WTC11 (cell line): ENCODE measurements at places on chromosomes 1 and 21. TPM values are rescaled to one million over a fixed set of nuclear protein-coding genes. Genes with fewer than 3 reads are reported as not detected.

The P3R3URF gene
- total RNA-seq, result not detected in 3 replicates

The PGLYRP4 gene
- not detected in 3 replicates for total RNA-seq

The F13B gene
- not detected in 3 replicates for total RNA-seq

The DNALI1 gene
- total RNA-seq, result 10.5 to 14.6 TPM (median 13.5 TPM) in 3 replicates

The OR2L5 gene
- not detected in 3 replicates for total RNA-seq

The CD247 gene
- 1.0 to 1.8 TPM (median 1.8 TPM) in 3 replicates for total RNA-seq

The MAP1LC3C gene
- total RNA-seq, result 1.5 to 3.0 TPM (median 2.1 TPM) in 3 replicates

GRCh38 chr1:155052439-155053395 lies 1.6 kb downstream of the ADAM15 start:
- DNase-seq, result no peak

DNA sequence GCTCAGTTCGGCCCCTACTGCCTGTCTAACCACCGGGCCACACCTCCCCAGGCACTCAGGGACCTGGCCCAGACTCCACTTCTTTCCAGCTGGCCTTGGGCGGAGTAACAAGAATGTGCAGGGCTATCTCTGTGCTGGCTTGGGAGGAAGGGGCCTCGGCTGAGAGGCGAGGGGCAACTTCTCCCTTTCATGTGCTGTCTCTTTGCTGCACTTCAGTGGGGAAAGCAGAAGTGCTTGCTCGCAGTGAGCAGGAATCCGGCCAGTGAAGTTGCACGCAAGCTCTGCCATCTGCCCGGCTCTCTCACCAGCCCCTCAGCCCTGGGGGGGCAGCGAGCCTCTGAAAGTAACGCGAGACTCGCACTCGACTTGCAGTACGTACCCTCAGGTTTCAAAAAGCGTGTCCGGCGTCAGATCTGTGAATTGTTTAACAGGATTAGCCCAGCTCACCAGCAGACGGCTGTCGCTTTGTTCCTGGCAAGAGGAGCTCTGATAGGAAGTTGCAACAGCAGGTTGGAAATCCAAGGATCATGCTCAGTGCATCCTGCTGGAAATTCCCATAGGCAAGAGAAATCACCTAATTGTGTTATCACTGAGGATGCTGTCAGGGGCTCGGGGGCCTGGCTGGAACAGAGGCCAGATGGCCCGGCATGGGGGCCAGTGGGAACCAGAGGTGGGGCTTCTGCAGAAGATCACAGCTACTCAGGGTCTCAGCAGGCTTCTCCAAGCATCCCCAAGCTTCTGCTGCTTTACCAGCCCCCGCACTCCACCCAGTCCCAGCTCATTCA lies 221.1 kb downstream of the NPHP4 start:
- DNase-seq, result no peak

GRCh38 chr1:177780096-177780700 lies 189.7 kb downstream of the SEC16B start:
- no peak for DNase-seq

- DNase-seq, result no peak
Measured at GRCh38 chr1:17393230-17393629, 21.2 kb downstream of the PADI6 start.

GRCh38 chr1:32758795-32759430 lies 56.3 kb upstream of the SYNC start:
- DNase-seq, result no peak

DNA sequence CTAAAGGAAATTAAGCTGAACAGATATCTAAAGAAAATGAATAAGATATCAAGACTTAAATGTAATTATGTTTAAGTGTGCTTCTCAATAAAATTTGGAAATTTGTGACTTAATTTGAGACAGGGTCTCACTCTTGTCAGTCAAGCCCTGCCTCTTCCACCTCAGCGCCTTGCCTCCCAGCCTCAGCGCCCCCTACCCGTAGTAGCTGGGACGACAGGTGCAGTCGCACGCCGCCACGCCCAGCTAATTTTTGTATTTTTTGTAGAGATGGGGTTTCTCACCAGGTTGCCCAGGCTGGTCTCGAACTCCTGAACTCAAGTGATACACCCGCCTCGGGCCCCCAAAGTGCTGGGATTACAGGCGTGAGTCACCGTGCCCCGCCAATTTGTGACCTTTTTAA lies 117.0 kb downstream of the CLEC20A start:
- peak; percentile 80 for DNase-seq

- peak; percentile 27 for DNase-seq
Measured at GRCh38 chr1:177710696-177711620, 258.9 kb downstream of the SEC16B start.

DNA sequence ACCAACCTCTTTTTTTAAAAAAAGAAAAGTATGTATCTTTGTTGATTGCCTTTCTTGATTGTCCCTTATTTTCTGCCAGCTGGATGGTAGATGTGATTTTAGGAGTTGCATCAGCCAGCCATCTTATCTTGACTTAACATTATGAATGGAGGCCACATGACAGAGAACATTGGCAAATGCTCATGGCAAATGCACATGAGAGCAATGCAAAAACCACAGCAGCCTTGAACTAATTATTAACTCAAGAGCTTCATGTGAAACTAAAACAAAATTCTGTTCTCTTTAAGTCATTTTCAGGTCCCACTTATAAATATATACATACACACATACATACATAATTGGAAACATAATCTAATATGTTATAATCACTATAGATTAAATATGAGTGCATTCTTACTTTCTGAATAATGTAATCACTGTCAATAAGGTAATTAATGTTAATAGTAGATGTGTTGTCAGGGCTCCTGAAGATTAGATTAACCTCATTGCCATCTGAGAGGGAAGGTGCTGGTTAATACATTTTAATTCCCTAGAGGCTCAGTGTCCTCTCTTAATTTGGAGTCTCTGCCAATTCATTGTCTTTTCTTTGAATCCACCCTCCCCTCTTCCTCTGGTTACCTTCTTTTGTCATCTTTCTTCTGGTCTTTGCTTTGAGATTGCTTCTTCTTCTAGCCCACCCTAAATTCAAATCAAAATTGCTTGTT lies 962.2 kb downstream of the ADGRL2 start:
- DNase-seq, result no peak

- DNase-seq, result no peak
Measured at GRCh38 chr1:153934746-153935145, 11.8 kb downstream of the DENND4B start.

GRCh38 chr1:19198820-19199219 lies 11.2 kb downstream of the UBR4 start:
- no peak for DNase-seq

DNA sequence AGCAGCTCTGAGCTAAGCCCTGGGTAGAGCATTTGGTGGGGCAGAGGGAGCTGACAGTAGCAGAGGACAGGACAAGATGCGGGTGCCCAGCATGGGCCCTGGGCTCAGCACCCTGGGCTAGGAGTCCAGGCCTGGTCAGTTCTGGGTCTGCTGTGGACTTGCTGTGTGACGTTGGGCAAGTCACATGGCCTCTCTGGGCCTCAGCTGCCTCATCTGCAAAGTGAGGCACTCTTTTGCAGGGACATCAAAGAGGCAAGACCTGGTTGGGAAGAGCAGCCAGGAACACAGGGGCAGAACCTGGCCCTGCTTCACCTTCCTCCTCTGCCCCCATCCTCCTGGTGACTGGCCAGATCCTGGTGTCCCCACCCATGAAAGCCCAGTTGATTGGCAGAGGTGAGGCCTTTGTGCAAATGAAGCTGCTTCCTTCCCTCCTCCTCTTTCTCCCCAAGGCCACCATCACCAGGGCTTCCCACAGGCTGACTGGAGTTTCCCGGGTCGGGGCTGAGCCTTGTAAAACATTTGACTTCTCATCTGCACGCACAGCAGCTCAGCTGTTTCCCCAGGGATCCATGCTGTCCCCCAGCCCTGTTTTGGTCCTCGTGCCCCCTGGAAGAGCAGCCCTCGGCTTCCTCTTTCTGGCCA lies 350.5 kb downstream of the MATN1 start:
- DNase-seq, result no peak

- DNase-seq, result no peak
Measured at GRCh38 chr1:101507547-101507971, 270.7 kb downstream of the S1PR1 start.

DNA sequence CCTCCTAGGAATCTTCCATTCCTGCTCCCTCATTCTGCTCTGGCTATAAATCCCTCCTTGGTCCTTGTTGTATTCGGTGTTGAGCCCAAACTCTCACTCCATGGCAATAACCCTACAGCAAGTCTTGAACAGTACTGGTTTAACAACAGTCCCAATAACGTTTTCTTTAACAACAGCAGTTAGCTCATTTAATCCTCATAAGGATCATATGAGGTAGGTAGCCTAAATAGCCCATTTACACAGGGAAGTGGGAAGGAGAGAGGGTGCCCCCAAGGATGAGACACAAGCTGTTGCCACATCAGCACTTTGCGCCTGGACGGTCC lies 444 bp upstream of the AGTRAP start:
- no peak for DNase-seq

GRCh38 chr1:227918736-227919135 lies 29.0 kb downstream of the WNT9A start:
- no peak for DNase-seq

DNA sequence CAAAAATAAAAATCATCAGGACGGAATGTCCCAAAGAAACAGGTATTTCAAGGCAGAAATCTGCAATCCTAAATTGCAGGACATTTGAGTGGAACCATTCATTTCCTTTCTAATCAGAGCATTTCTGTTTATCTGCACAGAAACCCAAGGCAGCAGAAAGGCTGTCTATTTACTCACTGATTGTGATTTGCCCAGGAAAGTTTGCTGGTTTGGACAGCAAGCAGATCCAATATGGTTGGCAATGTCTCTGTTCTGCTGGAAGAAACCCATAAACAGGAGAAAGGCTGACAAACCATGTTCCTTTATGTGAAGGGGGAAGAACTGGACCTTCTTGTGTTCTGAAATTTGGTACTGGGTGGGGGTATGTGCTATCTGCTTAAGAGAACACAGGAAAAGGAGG lies 120.1 kb downstream of the CLIC6 start:
- no peak for DNase-seq
